ENCODE measurements at places on chromosomes 3 and 15.

DNA sequence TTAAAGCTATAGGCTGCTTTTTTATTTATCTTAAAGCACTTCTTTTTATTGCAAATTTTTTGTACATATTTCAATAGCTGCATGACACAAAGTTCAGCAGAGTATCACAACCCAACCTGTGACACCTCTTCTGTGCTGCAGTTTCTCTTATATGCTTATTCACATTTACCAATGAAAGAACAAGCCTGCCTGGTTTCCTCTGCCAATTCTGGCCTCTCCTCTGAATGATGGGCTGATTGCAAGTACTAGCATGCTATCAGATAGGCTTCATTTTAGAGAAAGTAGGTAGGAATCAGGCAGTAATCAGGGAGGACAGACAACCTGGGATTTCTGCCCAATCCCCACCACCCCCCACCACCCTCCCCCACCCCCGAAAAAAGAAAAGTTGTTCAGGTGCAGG, 26.6 kb downstream of the ACKR4 start:
- no peak for DNase-seq

GRCh38 chr3:48468329-48468731, 21.8 kb downstream of the ATRIP start:
- no peak for DNase-seq

DNA sequence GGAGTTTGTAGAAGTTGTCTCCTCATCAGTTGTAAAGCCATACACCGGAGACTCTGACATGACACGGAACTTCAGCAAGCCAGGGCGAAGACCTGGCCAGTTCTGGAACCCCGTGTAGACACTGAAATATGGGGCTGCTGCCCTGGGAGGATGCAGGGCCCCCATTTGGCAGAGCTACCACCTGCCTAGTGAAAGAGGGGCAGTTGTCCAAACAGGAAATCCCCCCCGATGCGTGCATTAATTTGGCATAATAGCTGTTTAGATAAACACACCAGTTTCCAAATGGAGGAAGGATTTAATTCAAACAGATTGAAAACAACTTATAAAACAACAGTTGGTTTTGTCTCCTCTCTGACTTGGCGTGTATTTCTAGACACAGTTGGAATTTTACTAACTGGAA, 357.2 kb downstream of the GABRG3 start:
- no peak for DNase-seq

- DNase-seq = no peak
Observed at GRCh38 chr3:107598926-107599771, 76.4 kb downstream of the BBX start.

DNA sequence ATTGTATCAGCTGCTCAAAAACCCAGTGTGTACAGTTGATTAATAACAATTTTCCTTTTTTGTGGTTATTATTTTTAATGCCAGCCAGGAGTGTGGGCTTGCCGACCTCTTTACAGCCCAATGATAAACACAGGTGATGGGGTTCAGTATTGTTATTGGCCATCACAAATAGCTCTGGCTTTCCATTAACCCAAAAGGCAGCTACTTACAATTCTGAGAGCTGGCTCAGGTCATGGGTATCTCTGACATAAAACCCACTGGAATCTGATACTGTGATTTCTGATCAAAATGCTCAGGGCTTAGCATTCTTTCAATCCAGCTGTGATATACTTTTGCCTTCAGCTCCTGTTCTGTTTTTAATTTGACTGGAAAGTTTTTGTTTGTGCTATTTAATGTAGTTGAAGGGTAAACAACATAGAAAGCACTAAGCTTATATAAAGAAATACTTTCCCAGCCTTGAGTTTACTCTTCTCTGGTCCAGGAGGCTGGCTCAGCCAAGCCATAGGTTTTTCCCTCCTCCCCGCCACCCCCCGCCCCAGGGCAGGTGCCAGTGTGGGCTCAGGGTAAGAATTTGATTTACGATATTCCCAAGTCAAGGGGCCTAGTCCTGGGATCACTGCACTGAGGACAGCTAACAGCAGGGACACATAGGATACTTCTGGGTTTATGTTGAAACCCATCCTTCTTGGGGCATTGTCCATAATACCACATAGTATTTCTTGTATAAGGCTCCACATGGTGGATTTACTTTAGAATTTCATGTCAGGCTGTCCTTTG, 54.0 kb upstream of the MYZAP start:
- DNase-seq = no peak

DNA sequence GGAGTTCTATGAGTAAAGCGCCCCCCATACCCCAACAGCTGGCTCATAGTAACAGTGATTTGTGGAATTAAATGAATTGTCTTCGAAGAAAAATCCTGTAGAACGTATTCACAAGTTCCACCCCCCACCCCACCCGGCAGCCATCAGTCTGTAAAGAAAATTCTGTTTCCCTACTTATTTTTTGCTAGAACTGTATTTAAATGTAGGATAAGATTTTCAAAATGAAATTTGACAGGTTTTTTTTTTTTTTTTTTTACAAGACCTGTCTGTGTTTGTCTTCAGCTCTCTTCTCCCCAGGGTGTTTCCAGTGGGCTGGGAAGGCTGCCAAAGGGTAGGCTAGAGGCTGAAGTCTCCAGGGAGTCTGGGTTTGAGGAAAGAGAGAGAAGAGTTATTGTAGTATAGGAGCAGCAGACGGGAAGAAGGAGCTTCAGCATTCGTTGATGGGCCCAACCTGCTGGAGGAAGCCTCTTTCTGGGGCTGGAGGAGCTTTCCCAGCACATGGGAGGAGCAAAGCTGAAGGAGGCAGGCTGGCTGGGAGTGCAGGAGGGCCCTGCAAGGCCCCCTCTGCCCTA, 130.6 kb upstream of the SEMA6D start:
- DNase-seq = no peak

- DNase-seq = no peak
Observed at GRCh38 chr3:81962396-81962795, 201.0 kb upstream of the GBE1 start.

DNA sequence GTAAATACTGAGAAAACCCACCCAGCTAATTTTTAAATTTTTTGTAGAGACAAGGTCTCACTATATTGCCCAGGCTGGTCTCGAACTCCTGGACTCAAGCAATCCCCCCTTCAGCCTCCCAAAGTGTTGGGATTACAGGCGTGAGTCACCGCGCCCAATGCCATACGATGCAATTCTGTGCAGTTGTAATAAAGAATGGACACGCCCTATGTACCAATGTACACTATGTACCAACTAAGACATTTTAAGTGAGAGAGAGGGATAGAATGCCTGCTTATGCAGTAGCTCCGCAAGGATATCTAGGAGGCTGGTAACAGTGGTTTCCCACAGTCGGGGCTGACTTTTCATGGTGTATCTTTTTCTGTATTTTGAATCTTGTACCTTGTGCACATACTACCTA, 14.6 kb downstream of the ZNF710 start:
- no peak for DNase-seq

DNA sequence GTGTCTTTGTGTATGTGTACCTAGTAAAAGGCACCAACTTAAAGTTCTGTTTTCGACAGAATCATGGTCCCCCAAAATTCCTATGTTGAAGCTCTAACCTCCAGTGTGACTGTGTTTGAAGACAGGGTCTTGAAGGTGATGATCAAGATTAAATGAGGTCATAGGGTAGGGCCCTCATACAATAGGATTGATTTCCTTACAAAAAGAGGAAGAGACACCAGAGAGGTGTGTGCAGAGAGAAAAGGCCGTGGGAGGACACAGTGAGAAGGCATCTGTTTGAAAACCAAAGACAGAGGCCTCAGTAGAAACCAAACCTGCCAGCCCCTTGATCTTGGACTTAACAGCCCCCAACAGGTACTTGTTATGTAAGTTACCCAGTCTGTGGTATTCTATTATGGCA, 52.0 kb upstream of the CORO2B start:
- no peak for DNase-seq

DNA sequence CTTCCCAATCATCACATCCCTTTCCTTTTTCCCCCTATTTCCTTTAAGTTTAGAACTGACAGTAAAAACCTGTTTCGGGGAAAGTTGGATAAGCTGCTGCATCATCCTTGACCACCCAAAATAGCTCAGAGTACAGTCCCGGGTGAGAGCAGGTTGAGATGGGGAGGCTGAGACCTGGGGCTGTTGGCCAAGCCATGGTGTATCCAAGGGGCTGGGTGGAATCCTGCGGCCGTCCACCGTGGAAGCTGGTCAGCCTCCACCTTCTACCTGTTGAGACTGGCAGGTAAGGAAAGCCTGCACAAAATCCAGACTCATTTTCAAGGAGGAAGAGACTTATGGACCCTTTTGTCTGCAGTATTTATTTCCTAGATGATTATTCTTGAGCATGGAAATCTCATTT, 128.2 kb upstream of the PLXNA1 start:
- DNase-seq = no peak

Data from substantia nigra (tissue), 51 donors.